Natural killer cell (primary cell): ENCODE measurements at places on chromosomes 4 and X. TPM values are rescaled to one million over a fixed set of nuclear protein-coding genes. Genes with fewer than 3 reads are reported as not detected.

- H3K36me3 ChIP-seq, result no peaks in the 10 kb centered on the region
- DNase-seq, result peak; percentile 74
- H3K27me3 ChIP-seq, result no peaks in the 10 kb centered on the region
- peak within 1 kb of the TSS; percentile 81 for H3K27ac ChIP-seq
- H3K4me3 ChIP-seq, result peak within 1 kb of the TSS; percentile 40
Observed at GRCh38 chr4:69760455-69760854, at the start of gene SULT1B1. TSS of gene SULT1B1 (minus strand) at chr4:69760620. CDS start at chr4:69755217, 5,403 bp downstream.

DNA sequence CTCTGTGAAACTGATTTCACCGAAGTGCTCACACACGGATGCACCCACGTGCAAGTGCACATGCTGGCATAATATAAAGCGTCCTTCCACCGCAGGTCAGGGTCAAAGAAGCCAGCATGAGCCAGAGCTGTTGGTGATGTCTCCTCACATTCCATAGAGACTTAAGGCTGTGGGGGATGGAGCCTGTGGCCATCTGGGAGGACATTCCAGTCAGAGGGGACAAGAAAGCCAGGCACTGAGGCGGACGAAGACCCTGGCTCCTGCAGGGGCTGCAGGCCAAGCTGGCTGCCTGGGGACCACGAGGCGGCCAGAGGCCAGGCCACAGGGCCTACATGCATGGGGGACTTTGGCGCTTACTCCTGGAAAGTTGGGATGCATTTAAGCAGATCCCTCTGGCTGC, 7.7 kb downstream of the RNF212 start:
- H3K27ac ChIP-seq, result no peak overlapping the region
- H3K27me3 ChIP-seq, result no peaks in the 10 kb centered on the region
- H3K4me1 ChIP-seq, result no peaks in the 10 kb centered on the region
- no peak for DNase-seq
- H3K4me3 ChIP-seq, result no peak overlapping the region

- H3K4me3 ChIP-seq, result no peak overlapping the region
- H3K27ac ChIP-seq, result no peak overlapping the region
- H3K36me3 ChIP-seq, result no peaks in the 10 kb centered on the region
- H3K4me1 ChIP-seq, result no peaks in the 10 kb centered on the region
Observed at GRCh38 chr4:139241086-139241783, 38.8 kb downstream of the MGARP start.

DNA sequence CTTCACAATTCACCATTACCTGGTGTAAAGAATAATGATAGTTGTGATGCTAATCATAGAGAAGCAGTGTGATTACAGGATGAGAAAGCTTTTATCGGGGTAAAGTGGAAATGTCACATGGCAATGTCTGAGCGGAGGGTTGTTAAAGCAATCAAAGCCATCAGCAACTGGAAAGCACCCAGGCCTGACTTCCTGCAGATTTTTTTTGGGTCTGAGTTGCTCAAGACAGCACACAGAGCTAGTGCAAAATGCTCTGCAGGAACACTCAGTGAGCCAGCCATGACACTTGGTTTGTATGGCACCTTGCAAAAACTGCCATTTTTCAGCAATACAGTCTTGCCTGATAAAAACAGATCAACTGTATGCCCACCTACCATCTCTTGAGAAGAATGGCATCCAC, 152.9 kb downstream of the COL4A6 start:
- no peaks in the 10 kb centered on the region for H3K4me1 ChIP-seq
- no peaks in the 10 kb centered on the region for H3K36me3 ChIP-seq
- no peak overlapping the region for H3K4me3 ChIP-seq
- H3K27me3 ChIP-seq, result no peaks in the 10 kb centered on the region

DNA sequence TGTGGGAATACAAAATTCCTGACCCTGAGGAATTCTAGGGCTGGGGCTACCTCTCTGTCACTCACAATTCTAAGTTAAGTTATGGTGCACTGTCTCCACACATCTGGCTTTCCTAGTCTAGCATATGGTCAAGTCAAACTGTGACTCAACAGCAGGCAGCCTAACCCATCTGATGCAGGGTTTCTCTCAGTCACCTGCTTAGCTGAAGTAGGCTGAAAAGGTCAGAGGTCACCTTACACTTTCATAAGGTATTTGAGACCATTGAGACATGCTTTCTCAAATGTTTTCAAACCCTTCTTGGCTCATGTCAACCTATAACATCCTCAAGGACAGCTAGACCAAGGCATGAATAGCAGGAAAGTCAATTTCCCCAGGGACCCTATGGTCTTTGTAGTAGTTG, 196.5 kb upstream of the STK26 start:
- peaks cover 22% of the 10 kb centered on the region for H3K4me1 ChIP-seq
- no peak for DNase-seq
- H3K27ac ChIP-seq, result no peak overlapping the region
- H3K4me3 ChIP-seq, result no peak overlapping the region
- no peaks in the 10 kb centered on the region for H3K36me3 ChIP-seq
- H3K27me3 ChIP-seq, result no peaks in the 10 kb centered on the region

DNA sequence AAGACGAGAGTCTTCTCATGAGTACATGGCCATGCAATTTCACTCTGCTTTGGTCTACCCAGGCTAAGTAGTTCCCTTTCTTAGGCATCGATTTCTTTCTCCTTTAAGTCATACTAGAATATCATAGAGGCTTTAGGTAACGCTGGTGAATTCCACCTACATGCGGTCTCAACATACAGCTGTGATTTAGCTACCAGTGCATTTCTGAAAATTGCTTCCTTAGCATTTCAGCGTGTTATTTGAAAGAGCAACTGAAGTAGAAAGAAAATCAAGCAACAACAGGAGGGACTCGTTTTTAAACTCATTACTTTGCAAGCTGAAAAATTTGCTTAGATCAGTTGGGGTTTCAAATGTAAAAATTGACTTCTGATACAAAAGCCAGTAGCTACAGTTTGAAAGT, 48.1 kb upstream of the RASGEF1B start:
- DNase-seq, result no peak
- no peaks in the 10 kb centered on the region for H3K4me1 ChIP-seq
- H3K27me3 ChIP-seq, result no peaks in the 10 kb centered on the region
- no peaks in the 10 kb centered on the region for H3K36me3 ChIP-seq
- no peak overlapping the region for H3K27ac ChIP-seq

DNA sequence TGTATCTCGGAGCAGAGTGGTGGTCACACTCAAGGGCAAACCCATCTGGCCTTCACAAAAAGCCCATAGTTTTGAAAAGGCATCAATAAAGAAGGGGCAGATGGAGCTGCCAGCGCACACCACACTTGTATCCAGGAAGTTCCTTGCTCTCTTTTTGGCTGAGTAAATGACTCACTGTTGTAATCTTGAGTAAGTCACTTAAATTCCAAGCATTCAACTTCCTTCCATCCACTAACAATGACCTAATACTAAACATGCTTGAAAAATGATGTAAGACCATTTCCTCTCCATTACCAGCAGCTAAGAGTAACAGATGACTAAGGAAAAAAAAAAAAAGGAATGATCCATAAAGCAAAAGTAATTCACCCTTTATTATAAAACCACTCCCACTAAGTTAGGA, 32.4 kb upstream of the MYOZ2 start:
- no peak overlapping the region for H3K4me3 ChIP-seq
- no peaks in the 10 kb centered on the region for H3K27me3 ChIP-seq
- DNase-seq, result no peak
- no peak overlapping the region for H3K27ac ChIP-seq
- no peaks in the 10 kb centered on the region for H3K36me3 ChIP-seq

GRCh38 chr4:118351851-118352827, 664 bp downstream of the PRSS12 start:
- H3K27ac ChIP-seq, result no peak overlapping the region
- H3K4me3 ChIP-seq, result no peak overlapping the region
- no peak for DNase-seq
- H3K4me1 ChIP-seq, result peaks cover 8% of the 10 kb centered on the region

GRCh38 chr4:32460972-32461371, 1740.8 kb downstream of the PCDH7 start:
- DNase-seq, result no peak
- no peak overlapping the region for H3K27ac ChIP-seq
- H3K4me1 ChIP-seq, result no peaks in the 10 kb centered on the region

DNA sequence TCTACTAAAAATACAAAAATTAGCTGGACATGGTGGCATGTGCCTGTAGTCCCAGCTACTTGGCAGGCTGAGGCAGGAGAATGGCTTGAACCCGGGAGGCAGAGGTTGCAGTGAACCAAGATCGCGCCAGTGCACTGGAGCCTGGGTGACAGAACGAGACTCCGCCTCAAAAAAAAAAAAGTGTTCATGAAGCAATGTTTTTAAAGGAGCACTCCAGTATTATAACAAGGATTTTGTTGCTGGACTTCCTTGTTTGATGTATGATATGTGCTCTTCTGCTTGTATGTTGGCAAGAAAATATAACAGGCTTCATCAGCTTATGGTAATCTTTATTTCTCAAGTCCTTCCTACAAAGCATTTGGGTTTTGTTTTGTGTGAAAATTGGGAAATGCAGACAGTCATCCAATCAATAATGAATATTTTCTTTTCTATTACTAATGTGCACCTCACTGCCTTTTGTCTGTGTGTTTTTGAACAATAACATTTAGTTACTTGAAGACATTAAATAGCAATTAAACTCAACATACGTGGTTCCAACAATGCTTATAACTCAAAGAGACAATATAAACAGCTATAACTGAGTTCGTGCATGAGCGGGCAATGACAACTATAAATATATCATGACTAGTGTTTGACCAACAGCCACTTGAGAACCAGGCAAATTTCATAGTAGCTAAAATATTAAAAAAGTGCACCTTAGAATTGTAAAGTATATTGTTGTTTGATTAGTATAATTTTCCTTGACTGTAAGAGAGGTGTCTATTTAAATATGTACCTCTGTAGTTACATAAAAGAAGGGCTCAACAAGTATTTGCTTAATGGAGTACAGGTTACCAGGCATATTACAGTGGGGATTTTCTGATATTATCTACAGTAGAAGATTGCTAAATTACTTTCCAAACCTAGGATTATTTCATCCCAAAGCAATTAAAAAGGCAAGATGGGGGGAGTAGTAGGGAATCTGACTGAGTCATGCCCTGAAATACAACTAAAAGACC, 210.7 kb downstream of the PPP3CA start:
- peaks cover 10% of the 10 kb centered on the region for H3K4me1 ChIP-seq
- no peak overlapping the region for H3K4me3 ChIP-seq
- H3K27ac ChIP-seq, result no peak overlapping the region
- DNase-seq, result no peak

- H3K4me3 ChIP-seq, result no peak overlapping the region
- H3K4me1 ChIP-seq, result no peaks in the 10 kb centered on the region
- H3K27ac ChIP-seq, result no peak overlapping the region
- H3K27me3 ChIP-seq, result no peaks in the 10 kb centered on the region
- DNase-seq, result no peak
- no peaks in the 10 kb centered on the region for H3K36me3 ChIP-seq
Observed at GRCh38 chrX:136170139-136170800, 22.9 kb downstream of the FHL1 start.

GRCh38 chrX:101750744-101751143, 91.1 kb upstream of the ARMCX2 start:
- H3K27ac ChIP-seq, result no peak overlapping the region
- no peak overlapping the region for H3K4me3 ChIP-seq
- no peak for DNase-seq
- no peaks in the 10 kb centered on the region for H3K4me1 ChIP-seq

GRCh38 chrX:134718966-134719317, 60.7 kb upstream of the PLAC1 start:
- DNase-seq, result no peak
- H3K27me3 ChIP-seq, result no peaks in the 10 kb centered on the region
- no peak overlapping the region for H3K4me3 ChIP-seq

DNA sequence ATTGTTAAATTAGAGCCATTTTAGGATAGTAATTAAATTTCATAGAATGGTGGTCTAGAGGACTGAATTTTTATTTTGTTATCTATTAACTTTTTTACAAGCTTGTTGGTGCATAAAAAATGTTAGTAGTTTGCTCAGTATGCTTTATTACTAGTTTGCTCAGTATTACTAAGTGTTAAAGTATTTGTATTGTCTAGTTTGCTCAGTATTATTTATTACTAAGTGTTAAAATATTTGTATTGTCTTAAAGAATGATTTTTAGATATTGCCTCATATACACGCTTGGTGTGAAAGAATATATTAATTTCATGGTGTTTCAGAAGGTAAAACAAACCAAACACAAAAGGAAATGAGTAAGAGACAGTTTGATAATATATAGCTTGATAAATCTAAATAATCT, 268.4 kb upstream of the MAGEB18 start:
- no peaks in the 10 kb centered on the region for H3K4me1 ChIP-seq
- no peak overlapping the region for H3K4me3 ChIP-seq

DNA sequence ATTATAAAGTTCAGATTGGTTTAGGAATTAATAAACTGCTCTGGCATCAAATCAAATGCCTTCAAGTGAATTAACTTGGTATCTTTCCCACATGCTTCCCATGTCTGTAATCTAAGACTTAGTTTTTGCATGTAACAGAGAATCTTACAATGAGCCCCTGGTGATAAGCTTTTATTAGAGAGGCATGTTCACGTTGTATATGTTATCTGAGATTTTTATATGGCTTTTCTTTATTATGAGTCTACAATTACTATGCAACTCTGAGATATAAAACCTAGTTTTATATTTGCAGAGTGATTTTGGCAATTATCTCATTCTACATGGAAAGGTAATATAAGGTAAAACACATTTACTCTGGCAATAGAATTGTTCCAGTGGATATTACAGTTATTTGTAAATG, 1578.4 kb upstream of the IGFBP7 start:
- no peak for DNase-seq
- no peaks in the 10 kb centered on the region for H3K36me3 ChIP-seq
- no peaks in the 10 kb centered on the region for H3K27me3 ChIP-seq
- H3K4me1 ChIP-seq, result no peaks in the 10 kb centered on the region
- H3K27ac ChIP-seq, result no peak overlapping the region

- no peaks in the 10 kb centered on the region for H3K36me3 ChIP-seq
- no peaks in the 10 kb centered on the region for H3K27me3 ChIP-seq
- H3K27ac ChIP-seq, result peak overlapping the region; percentile 88
- peak overlapping the region; percentile 52 for H3K4me3 ChIP-seq
Observed at GRCh38 chrX:154751669-154752271, 893 bp upstream of the GAB3 start.

GRCh38 chr4:185412412-185412811, 13.4 kb downstream of the UFSP2 start:
- no peak overlapping the region for H3K27ac ChIP-seq
- H3K4me3 ChIP-seq, result no peak overlapping the region
- H3K4me1 ChIP-seq, result no peaks in the 10 kb centered on the region
- peaks cover 43% of the 10 kb centered on the region for H3K36me3 ChIP-seq

GRCh38 chrX:133637765-133638164, 222.5 kb upstream of the GPC4 start:
- no peak for DNase-seq
- no peaks in the 10 kb centered on the region for H3K27me3 ChIP-seq
- no peaks in the 10 kb centered on the region for H3K4me1 ChIP-seq
- H3K27ac ChIP-seq, result no peak overlapping the region
- H3K36me3 ChIP-seq, result no peaks in the 10 kb centered on the region
- H3K4me3 ChIP-seq, result no peak overlapping the region

- H3K36me3 ChIP-seq, result no peaks in the 10 kb centered on the region
- no peak for DNase-seq
- H3K4me1 ChIP-seq, result no peaks in the 10 kb centered on the region
- H3K27me3 ChIP-seq, result no peaks in the 10 kb centered on the region
- no peak overlapping the region for H3K27ac ChIP-seq
Observed at GRCh38 chr4:152689615-152690501, 10.1 kb upstream of the TMEM154 start.

ATG4A gene
- 10.7 TPM for total RNA-seq

RGN gene
- not detected for total RNA-seq

TSR2 gene
- 40.0 TPM for total RNA-seq

SLITRK4 gene
- total RNA-seq, result not detected

NXF2B gene
- total RNA-seq, result not detected

CCDC149 gene
- total RNA-seq, result 0.86 TPM

SMIM31 gene
- total RNA-seq, result not detected

SULT1E1 gene
- total RNA-seq, result not detected

FABP2 gene
- total RNA-seq, result not detected

MTCP1 gene
- total RNA-seq, result 12.1 TPM

AMBN gene
- total RNA-seq, result not detected

HNRNPD gene
- total RNA-seq, result 225 TPM
